Renal cortex interstitium (tissue), 15 donors: ENCODE measurements at places on chromosomes 11 and 22.

DNA sequence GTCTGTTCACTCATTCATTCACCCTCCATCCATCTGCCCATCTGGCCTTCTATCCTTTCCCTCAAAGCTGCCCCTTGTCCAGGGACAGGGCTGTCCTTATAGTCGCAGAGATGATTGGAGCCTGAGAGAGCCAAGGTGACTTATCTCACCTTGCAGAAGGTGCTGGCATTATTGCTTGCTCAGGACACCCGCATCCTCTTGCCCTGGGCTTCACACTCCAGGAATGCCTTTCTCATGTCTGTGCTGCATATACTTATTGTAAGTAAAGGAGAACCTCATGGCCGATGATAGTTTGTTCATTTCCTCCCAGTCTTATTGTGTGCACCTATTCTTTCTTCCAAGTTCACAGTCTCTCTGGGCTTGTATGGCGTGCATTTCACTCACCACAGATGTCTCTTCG is 49.1 kb upstream of the CCDC188 start:
- no peak for DNase-seq

GRCh38 chr22:35155403-35156025 is 89.6 kb downstream of the ISX start:
- DNase-seq: no peak

DNA sequence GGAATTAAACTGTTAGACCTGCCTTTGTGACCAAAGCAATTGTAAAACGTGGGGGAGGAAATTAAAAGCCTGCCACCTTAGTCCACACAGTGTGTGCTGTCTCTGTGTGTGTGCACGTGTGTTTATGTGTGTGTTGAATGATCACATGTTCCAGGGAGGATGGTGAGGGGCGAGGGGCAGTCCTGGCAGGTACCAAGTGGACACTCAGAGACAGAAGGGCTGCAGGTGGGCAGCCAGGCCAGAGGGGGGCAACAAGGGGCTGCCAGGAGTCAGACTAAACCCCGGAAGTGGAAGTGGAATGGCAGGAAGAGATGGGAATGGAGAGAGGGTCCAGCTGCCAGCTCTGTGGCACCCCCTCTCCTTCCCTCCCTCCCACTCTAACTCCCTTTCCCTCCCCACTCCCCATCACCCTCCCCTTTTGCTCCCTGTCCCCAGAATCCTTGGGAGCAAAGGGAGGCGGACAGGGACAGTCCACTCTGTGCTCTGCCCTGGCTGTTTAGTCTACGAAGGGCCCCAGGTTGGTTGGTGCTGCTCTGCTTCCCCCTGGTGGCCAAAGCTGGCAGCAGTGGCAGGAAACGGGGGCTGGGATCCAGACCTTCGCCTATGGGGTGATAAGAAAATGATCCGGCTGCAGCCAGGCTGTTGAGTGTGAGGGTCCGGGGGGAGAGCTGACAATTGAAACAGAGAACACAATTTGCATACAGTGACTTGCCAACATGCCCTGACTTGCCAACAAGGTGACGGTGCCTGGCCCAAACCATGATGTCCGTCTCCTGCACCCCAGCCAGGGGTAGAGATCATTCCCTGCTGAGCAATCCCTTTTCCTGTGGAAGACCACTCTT is 24.4 kb downstream of the P2RY2 start:
- peak; percentile 71 for DNase-seq

GRCh38 chr11:126722006-126722736 is 278.4 kb downstream of the KIRREL3 start:
- DNase-seq: no peak

GRCh38 chr11:11660363-11660740 is 38.5 kb upstream of the GALNT18 start:
- peak; percentile 28 for DNase-seq

DNA sequence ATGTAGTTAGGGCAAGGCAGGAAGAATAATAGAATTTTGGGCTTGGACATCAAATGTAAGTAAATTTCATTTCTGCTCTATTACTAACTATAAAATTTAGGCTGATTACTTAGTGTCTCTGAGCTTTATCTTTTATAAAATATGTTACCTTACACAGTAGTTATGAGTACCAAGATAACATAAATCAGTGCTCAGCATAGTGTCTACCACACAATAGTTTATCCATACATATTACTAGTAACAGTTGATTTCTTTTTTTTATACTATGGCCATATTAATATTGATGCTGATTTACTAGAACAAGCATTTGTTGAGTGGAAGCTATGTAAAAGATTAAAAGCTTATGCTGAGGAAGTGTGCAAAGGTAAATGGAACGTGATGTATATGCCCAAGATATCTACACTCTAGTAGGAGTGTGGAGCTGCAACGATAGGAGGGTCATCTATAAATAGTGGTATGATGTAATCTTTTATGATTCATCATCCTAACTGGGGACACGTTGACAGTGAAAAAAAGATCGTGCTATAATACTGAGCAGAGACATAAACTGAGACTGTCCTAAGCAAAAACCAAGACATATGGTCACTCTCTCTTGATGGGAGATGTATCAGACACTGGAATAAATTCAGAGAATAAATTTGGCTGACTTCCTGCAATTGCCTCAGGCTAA is 8.7 kb upstream of the SLC5A12 start:
- no peak for DNase-seq

GRCh38 chr11:26946257-26946716 is 47.6 kb upstream of the FIBIN start:
- DNase-seq: no peak

DNA sequence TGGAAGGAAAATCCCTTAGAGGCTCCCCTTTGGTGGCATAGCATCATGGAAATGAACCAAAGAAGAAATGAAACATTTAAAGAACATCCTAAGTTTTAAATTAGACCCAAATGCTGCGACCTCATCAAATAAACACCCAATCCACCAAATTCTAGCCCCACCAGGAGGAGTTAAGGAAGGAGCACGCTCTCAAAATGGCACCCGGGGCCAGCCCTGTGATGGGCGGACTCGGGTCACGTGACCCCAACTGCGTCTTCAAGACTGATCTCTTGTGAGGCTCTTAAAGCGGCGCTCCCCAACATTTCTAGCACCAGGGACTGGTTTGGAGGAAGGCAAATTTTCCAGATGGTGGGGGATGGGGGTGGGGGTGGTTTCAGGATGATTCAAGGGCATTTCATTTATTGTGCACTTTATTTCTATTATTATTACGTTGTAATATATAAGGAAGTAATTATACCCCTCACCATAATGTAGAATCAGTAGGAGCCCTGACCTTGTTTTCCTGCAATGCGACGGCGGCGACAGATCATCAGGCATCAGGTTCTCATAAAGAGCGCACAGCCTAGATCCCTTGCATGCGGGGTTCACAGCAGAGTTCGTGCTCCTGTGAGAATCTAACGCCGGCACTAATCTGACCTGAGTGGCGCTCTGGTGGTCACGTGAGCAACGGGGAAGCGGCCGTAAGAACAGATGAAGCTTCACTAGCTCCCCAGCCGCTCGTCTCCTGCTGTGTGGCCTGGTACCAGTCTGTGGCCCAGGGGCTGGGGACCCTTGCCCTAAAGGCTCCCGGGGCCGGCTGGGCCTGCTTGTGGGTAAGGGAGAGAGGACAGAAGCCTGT is 90.6 kb upstream of the SLC22A12 start:
- no peak for DNase-seq

DNA sequence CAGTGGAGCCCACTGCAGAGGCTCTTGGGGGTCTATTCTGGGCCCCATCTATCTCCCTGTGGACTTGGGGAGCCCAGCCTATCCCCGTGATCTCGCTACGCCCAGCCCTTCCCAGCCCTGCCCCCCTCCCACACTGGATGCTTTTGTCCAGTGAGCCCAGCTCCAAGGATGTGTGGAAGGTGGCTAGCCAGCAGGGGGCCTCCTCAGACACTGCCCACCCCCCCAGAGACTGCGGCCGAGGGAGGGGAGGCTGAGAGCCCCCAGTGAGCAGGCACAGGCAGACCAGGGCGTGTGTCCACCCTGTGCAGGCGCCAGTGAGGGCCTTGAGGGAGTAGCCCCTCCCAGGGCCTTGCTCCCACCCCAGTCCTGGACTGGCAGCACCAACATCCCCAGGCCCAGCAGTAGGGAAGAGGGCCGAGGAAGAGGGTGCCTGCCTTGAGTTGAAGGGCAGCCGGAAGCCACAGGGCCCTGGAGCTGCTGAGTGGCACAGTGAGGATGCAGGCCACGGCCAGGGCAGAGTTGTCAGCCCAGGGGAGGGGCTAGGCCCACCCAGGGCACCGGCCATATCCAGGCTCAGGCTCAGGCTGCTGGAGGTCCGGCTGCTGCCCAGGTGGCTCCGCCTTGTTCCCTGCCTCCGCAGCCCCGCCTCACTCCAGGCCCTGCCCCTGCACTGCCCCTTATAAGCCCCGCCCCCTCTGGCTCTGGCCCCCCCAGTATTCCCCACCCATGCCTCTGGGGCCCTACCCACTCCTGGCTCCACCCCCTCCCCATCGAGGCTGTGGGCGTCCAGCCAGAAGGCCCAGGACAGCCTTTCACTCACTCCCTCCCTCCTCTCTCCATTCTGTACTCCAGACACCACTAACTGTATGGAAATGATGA is 28.0 kb downstream of the MOB2 start:
- DNase-seq: no peak

DNA sequence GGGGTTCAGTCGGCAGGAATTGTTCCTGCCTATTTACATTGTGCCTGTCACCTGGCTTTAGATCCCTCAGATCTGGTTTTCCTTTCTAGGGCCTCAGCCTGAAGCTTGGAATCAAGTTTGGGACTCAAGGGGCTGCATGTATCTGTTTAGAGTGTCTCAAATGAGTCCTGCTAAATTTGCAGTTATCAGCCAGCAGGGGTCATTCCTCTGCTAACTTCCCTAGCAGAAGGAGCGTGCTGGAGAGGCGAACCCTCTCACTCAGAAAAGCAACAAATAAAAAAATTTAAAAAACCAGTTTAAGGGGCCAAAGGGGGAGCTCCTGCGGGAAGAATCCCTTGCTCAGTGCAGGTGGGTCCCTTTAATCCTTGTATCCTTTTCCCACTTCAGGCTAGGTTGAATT is 1220.2 kb downstream of the JRKL start:
- no peak for DNase-seq

DNA sequence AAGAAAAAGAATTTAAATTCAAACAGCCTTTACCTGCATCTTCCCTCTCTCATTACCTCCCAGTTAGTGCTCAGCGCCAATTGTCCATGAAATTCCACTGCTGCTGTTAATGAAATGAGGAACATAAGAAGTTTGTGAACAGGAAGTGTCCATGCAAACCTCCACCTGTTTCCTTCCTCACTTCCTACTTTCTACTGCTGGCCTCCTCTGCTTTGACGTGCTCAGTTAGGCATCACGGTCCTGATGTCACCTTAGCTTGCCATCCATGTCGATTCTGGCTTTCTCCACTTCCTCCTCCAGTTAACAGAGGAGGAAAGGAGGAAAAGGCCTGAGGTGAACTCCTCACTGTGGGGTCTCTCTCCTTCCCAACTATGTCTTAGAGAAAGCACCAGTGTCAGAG is 26.9 kb upstream of the HTR3A start:
- DNase-seq: no peak

GRCh38 chr11:66846671-66847091 is 3.4 kb downstream of the RCE1 start:
- DNase-seq: no peak

GRCh38 chr11:78982473-78982872 is 407.8 kb upstream of the NARS2 start:
- no peak for DNase-seq

DNA sequence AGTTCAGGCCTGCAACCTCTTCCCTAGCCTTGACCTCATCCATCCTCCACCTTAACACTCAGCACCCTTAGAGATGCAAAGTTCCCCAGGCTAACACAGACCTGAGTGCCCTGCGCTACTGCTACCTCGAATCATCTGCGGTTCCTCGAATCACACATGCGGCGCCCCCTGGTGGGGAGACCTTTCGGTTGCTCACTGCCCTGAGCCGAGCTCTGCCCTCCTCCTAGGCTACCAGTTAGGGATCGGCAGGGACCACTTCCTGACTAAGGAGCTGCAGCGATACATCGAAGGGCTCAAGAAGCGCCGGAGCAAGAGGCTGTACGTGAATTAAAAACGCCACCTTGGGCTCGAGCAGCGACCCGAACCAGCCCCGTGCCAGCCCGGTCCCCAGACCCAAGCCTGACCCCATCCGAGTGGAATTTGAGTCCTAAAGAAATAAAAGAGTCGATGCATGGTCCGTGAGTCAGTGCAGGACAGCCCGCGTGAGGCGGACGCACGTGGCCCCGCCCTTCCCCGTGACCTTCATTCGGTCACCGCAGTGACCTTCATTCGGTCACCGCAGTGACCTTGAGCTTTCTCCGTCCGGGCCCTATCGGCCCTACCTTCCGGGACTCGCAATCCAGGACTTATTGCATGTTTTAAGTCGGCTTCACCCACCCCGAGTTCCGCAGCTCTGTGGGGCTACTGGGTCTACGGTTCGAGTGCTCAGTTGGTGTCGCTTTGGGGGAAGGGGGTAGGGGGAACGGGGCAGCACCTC is 830 bp upstream of the ESRRA start:
- DNase-seq: peak; percentile 85

DNA sequence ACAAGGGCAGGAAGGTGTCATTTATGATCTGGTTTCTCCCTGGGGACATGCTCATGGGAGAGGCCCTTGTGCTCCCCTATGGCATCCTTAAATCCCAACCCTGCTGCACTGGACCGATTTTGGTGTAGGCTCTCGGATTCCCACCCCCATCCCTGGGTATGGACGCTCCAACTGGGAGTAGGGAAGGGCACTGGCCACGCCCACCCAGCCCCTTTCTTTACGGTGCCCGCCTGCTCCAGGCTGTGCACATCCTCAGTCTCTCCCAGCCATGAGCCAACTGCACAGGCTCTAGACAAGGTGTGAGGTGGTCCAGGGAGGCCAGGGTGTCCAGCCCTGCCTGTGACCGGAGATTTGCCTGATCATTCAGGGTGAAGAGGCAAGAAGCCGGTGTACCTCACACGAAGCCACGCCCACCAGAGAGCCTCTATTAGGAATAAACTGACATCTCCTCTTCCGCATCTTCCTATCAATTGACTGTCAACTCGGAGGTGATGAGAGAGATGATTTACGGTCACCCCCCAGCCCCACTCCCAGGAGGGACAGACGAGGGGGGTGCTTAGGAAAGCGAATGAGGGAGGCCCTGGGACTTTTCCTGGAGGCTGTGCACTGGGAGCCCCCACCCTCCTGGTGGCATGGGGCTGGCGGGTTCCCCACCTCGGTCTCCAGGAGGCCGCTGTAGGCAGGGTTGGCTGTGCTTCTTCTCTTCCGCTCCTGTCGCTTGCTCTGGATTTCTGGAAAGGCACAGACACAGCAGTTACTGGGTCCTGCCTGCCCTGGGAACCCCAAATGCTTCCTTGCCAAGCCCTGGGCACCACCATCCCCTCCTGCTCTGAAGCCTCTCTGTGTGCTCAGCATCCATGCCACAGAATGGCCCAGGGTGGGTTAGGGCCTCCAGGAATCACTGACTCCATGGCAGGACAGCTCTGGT is 116.7 kb downstream of the PHF21B start:
- DNase-seq: no peak

DNA sequence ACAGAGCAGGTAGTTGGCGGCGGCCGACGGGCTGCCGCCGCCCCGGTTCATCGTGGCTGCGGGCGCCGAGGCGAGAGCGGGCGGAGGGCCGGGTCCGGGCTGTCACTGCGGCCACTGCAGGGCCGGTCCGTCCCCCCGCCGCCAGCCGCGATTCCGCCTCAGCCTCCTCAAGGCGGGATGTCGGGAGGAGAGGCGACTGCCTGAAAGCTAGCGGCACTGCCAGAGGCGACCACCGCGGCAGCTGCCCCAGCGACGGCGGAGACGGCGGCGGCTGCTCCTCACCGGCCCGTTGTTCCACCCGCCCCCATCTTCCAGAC is 234 bp downstream of the SESN3 start:
- no peak for DNase-seq

GRCh38 chr22:41290262-41291221 is 4.6 kb upstream of the RANGAP1 start:
- peak; percentile 48 for DNase-seq

- DNase-seq: peak; percentile 74
Measured at GRCh38 chr11:75639762-75640181, 29.1 kb downstream of the MAP6 start.

- DNase-seq: no peak
Measured at GRCh38 chr22:36930041-36930935, 16.9 kb downstream of the CSF2RB start.
